ENCODE measurements at places on chromosomes 2 and 18.

- DNase-seq, result no peak
These were observed 810.9 kb downstream of the CPS1 start for GRCh38 chr2:211367293-211367692.

DNA sequence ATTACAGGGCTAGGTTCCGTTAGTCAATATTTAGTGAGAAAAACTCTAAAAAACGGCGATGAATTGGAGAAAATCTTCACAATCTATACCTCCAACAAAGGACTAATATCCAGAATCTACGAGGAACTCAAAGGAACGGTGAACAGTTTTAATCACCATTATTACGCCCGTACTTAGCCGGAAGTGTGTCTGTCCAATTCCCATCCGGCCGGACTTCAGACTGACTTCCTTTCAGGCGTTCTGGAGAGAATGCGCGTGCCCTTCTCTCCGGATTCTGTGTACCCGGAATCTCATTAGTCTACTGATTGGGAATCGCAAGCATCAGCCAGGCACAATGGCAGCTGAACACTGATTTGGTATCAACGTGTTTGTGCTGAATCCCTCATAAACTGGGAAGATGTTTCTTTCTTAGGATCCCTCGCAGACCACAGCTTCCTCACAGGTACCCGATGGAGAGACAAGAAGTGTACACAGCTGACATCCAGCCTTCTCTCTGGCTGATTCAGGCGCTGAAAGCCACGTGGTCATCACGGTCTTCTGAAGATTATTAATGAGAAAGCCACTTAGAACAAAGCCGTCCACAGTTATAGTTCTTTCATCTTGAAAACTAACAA, 239.9 kb downstream of the ZNF516 start:
- no peak for DNase-seq

DNA sequence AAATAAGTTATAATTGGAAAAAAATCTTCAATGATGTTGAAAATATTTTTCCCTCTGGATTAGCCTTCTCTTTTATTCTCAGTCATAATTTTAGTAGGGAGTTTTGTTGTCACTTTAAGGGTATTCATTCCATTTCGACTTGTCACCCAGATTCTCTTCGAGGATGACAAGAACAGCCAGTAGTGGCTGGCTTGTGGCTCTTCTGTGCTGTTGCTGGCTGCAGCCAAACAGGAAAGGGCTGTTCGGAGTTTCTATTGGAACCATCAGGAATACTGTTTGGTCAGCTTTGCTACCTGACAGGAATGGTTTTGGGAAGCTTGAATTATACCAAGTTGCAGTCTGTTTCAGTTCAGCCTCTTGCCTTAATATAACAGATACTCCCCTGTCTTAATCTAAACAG, 41.6 kb downstream of the MGAT5 start:
- no peak for DNase-seq

DNA sequence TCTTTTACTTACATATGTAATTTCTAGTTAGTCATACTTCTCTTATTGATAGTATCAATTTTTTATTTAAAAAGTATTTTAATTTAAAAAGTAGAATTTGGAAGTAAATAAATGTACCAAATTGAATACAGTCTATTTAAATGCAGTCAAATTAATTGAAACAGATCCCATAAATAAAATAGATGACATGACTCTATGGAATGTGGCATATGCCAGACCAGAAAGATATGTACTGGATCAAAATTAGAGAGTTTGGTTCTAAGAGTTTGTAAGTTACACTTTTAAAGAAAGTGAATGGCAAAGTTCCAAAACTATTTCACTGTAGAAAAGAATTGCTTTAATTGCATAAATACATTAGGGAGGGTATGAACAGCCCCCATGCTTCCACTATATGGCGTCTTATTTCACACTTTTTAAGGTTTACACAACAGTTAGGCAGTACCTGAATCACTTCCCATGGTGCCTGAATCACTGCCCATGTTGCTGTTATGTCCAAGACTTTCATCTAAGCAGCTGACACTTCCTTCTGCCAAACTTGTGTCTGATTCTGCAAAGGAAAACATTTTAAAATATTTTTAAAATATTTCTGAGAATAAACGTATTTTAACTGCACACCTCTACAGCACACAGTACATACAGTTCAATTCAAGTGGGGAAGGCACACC, 25.2 kb downstream of the IFIH1 start:
- no peak for DNase-seq

- no peak for DNase-seq
These were observed 119.7 kb downstream of the UPP2 start for GRCh38 chr2:158221063-158222020.

GRCh38 chr2:238742664-238743063, 105.2 kb upstream of the TWIST2 start:
- no peak for DNase-seq

- DNase-seq, result no peak
These were observed 4.5 kb downstream of the SFXN5 start for GRCh38 chr2:73067043-73067442.

DNA sequence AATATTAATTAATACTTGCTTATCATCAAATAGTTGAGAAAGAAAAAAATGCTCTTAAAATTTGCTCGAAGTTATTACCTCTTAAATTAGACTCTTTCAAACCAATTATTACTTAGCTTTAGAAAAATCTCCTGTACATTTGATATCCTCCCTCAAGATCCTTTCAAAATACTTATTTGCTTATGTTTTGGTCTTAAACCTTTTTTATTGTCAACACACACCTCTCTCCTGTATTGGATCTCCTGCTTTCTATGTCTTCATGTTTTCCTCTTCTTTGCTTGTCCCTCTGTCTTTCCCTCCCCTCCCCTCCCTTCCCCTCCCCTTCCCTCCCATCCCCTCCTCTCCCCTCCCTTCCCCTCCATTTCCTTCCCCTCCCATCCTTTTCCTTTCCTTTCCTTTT, 14.0 kb downstream of the OSBPL6 start:
- DNase-seq, result no peak

DNA sequence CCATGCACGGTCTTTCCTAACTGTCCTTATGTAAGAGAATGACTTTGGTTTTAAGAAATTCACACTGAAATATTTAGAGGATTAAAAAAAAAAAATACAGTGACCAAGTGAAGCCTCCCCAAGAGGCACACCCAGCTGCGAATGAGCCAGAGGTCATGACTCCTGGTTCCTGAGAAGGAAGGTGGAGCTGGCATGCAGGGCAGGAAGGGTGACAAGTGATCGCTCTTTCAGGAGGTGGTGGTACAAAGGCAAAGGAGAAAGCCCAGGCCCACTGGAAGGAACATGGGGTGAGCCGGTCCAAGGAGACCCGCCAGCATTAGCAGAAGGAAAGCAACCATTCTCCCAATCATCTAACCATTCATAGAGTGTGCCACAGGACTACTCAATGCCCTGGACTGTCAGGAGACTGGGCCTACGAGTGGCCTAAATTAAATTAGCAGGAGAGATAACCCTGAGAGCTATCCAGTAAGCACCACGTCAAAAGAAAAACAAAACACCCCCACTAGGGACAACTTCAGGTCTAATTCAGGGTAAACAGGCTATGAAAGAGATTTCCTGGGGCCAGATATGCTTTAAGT, 7.8 kb downstream of the INO80C start:
- DNase-seq, result no peak

GRCh38 chr2:133498662-133499585, 69.3 kb downstream of the NCKAP5 start:
- DNase-seq, result no peak

DNA sequence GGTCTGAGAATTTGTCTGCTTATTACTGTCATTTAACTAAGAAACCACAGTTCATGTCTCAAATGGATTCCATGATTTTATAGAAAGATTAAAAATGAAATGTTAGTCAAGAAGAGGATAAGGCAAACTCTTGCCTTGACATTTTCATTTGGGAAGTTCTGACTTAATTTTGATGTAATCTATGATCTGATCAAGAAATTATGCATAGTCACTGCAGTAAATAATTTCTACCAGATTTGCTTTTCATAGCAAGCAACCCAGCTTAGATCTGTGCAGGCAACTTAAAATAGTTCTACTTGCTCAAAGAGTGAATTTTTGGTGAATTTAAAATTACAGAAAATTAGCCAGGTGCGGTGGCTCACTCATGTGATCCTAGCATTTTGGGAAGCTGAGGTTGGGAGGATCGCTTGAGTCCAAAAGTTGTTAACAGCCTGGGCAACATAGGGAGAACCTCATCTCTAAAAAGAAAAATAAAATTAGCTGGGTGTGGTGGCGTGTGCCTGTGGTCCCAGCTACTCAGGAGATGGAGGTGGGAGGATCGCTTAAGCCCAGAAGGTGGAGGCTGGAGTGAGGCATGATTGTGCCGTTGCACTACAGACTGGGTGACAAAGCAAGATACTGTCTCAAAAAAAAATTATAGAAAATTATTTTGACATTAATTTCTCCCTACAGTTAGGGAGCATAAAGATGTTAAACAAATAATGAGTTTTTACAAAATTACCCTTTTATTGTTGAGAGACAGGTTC, 158.7 kb upstream of the MYO3B start:
- no peak for DNase-seq

- DNase-seq, result no peak
These were observed 103.3 kb downstream of the TMEFF2 start for GRCh38 chr2:192091476-192091875.

DNA sequence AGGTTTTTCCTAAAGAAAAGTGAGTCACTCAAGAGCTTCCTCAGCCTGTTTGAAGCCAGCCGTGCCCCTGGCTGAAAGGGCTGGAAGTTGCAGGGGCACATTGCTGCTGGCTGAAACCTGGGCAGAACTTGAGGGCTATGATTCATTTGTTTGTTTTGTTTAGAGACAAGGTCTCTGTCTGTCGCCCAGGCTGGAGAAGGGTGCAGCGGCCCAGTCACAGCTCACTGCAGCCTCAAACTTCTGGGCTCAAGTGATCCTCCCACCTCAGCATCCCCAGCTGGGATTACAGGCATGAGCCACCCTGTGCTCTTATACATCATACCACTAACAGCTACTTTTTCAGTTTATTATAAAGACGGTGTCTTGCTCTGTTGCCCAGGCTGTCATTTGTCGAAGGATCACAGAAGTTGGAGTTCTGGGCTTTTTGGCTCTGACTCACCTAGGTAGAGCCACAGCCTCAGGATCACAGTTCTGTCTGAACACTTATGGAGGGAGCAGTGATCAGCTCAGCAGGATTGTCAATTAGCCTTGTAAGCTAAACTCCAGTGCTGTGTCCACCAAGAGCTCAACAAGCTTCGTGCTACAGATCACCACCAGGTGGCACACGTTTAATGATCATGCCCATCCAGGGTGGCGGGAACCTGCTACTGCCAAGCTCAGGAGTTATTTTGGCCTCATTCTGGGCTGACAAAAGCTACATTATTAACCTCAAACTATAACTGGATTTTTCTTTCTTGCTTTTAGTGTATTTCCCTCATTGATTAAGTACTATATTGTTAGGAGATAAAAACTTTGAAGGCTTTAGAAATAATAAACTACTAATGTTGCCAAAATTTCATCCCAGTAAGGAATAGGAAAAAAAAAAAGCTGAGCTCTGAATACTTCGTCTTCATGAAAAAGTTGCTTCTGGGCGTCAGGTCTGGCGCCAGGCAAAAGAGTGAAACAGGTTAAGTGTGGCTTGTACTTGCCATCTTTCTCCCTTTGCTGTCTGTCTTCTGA, 57.9 kb downstream of the ARHGEF33 start:
- peak; percentile 27 for DNase-seq

DNA sequence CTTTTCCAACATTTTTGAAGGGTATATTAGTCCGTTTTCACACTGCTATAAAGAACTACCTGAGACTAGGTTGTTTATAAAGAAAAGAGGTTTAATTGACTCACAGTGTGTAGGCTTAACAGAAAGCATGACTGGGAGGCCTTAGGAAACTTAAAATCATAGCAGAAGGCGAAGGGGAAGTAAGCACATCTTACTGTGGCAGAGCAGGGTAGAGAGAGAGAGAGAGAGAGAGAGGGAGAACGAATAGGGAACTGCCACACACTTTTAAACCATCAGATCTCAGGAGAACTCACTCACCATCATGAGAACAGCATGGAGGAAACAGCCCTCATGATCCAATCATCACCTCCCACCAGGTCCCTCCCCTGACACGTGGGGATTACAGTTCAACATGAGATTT, 420.3 kb downstream of the SOCS6 start:
- no peak for DNase-seq

DNA sequence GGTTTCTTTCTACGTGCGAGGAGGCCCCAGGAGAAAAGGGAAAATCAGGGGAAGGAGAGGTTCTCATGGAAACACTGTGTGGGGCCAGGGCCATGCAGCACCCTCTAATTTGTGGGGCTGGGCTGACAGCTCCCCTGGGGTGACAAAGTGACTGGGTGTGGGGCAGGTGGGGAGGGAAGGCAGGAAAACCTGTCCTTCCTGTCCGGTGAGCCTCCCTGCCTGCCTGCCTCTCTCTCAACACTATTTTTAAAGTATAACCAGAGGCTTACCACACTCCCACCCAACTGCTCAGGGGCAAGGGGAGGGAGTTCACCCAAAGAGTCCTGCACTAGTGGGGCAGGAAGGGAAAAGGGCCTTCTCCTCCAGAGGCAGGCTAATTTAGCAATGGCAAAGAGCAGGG, 10.5 kb upstream of the EPAS1 start:
- DNase-seq, result no peak

DNA sequence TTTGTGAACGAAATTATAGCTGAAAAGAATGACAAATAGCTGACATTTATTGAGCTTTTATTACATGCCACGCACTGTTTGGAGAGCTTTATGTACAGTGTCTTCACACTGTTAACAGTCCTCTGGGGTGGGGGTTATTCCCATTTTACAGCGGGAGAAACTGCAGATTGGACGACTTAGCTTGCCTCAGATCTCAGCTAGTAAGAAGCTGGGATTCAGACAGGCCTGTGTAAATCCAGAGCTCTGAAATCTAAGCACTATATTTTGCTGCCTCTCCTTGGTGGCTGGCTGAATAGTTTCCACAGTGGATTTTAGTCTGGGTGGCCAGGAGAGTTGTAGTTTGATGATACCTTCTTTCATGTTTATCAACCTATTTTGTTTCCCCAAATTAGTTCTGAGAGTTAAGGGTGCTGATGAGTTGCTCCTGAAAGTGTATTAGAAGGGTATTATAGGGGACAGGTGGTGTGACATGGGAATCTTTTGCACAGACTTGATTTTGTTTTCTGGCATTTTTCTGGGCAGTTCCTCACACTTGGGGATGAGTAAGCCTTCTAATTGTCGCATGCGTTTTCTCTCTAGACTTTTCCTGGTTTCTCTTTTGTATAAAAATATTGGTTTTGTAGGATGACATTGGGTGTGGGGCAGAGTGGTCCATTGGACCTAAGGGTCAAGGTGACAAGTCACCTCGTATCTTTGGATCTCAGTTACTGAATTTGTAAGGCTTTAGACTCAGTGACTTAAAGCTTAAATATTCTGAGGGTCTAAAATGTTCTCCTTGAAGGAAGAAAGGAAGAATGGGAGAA, 1.5 kb downstream of the ACSL3 start:
- no peak for DNase-seq

DNA sequence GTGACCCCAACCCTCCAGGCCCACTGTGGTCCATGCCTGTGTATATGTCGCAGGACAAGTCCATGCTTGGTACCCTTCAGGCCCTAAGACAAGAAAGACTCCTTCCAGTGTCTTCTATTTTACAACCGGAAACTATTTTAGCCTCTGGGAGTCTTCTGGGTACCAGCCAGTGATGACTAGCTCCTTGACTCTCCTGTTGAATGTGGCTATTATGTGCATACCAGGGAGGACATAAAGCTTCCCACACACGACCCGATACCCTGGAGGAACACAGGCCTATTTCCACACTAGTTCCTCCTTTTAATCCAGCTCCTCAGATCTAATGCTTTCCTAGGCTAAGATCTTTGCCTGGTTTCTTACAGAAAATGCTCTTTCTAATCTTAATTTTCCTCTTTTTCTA, 178.1 kb downstream of the NCKAP5 start:
- no peak for DNase-seq

- DNase-seq, result peak; percentile 60
These were observed 48.4 kb downstream of the MAP2 start for GRCh38 chr2:209472112-209472832.

All from fibroblast of skin of left quadriceps (primary cell).